Calu3 (cell line): ENCODE measurements at places on chromosomes 7 and 10. TPM values are rescaled to one million over a fixed set of nuclear protein-coding genes. Genes with fewer than 3 reads are reported as not detected.
A peak's percentile ranks its signal among the peaks of the same experiment; 100 is the strongest.

Gene NPFFR1
- 0.20 and 0.24 TPM in 2 replicates for total RNA-seq

GRCh38 chr7:82375129-82375528 lies 68.4 kb downstream of the CACNA2D1 start:
- no peak for DNase-seq
- H3K27me3 ChIP-seq: no peaks in the 10 kb centered on the region
- no peak overlapping the region for H3K27ac ChIP-seq

Gene TNS3
- total RNA-seq: 102 and 135 TPM in 2 replicates

DNA sequence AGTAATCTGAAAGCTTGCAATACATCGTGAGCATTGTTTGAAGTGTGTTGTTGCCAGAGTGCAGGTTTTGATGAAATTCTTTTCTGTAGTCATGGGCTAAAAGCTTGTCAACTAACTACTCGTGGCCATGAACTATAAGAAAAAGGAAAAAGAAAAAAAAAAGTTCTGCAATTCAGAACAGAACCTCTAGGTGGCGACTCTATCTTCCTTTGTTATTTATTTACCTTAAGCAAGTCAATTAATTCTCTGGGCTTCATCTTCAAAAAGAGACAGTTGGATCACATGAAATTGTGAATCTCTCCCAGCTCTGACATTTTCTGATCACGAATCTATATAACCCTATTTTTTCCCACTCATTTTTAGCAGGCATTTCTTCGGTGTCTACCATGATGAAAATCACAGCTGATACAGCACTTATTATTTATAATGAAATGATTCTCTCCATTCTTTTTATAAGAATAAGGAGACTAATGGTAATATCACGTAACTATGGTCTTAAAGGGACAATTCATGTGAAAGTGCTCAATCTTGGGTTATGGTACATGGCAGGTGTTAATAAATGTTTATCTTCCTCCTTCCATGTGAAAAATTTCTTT lies 18.8 kb downstream of the TMEM196 start:
- peaks cover 8% of the 10 kb centered on the region for H3K4me1 ChIP-seq
- H3K27ac ChIP-seq: no peak overlapping the region
- peak; percentile 46 for DNase-seq
- H3K27me3 ChIP-seq: no peaks in the 10 kb centered on the region
- no peaks in the 10 kb centered on the region for H3K36me3 ChIP-seq

DNA sequence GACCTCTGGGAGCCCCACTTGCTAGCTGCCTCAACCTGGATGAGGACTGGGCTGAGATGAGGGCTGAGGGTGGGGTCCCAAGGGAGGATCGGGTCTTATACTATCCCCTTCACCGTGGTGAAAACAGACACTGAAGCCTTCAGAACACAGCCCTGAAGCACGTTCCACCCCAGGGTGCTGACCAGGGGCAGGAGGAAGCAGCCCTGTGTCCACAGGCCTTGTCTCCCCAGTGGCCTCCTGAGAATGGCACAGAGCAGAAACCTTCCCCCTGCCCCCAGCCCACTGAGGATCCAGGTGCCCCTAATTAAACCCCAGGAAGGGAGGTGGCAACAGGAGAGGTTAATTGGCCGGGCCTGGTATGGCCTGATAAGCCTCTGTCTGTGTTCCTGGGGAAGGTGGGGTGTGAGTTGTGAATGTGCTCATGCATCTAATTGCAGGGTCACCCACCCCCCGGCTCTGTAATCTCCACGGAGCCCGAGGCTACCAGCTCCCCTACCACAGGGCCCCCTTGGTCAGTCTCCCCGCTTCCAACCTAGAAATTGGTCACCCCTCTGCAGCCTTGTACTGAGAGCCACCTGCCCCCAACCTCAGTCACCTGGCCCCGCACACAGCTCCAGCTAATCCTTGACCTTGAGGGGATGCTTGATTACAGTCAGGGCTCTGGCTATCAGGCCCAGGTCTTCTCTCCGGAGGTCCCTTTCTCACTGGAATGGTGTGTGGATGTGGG lies 159.0 kb upstream of the UNC5B start:
- DNase-seq: no peak
- no peaks in the 10 kb centered on the region for H3K4me1 ChIP-seq
- no peak overlapping the region for H3K27ac ChIP-seq

GRCh38 chr7:6554848-6555247 lies 3.6 kb upstream of the GRID2IP start:
- H3K27me3 ChIP-seq: peaks cover 24% of the 10 kb centered on the region
- H3K36me3 ChIP-seq: no peaks in the 10 kb centered on the region
- no peak for DNase-seq
- H3K27ac ChIP-seq: no peak overlapping the region
- no peak overlapping the region for H3K4me3 ChIP-seq

Gene FAM24B
- total RNA-seq: 5.1 and 6.3 TPM in 2 replicates

Gene CPA2
- not detected in 2 replicates for total RNA-seq
